ENCODE measurements at places on chromosomes 4 and X.

- no peak for DNase-seq
Measured at GRCh38 chr4:1532549-1533395, 126.5 kb upstream of the NKX1-1 start.

- DNase-seq, result no peak
Measured at GRCh38 chrX:120585702-120586101, 18.2 kb upstream of the MCTS1 start.

DNA sequence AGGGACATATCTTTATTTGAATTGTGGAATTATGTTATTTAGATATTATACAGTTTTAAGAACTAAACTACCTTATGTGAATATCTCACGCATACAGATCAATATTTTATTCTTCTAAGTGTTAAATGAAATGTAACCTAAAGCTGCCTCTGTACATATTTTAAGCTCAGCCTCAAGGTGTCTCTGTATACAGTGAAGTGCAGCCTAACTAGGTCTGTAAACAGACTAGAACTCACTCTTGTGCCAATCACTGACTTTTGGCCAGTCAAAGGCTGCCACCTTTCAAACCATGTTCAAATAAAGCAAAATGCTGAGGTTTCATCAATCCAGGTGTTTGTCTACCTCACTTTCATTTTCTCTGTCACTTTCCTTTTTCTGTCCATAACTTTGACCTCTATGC lies 1074.5 kb upstream of the PRKX start:
- DNase-seq, result no peak

GRCh38 chrX:113629326-113629725 lies 788.7 kb upstream of the AMOT start:
- no peak for DNase-seq

All from NCI-H69 (cell line).